Type B pancreatic cell (in vitro differentiated cells): ENCODE measurements at places on chromosomes 5 and 9. TPM values are rescaled to one million over a fixed set of nuclear protein-coding genes. Genes with fewer than 3 reads are reported as not detected.

- DNase-seq, result no peak
Observed at GRCh38 chr5:24365406-24365805, 279.4 kb downstream of the CDH10 start.

DNA sequence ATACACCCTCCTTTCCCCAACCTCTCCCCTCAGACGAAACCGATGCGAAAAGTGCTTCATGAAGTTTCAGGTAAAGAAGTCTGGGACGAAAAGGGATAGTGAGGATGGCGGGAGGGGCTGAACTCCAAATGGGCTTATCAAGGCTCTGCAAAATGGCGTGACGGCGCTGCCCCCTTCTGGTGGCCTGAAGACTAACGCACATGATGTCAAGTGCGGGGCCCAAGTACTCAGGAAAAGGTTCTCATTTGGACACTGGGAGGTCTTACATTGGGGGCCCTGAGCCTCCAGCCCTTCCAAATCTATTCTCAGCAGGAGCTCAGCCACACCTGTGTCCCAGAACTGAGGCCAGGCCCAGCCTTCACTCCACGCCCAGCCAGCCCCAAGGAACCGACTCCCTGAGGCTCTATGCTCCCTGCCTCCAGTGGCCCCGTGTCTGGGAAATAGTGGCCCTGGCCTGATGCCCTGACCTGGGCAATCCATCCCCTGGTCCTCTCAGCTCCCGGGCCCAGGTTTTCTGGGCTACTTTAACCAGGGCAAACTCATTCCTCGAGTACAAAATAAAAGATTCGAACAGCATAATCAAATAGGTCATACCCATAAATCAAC, 119.9 kb downstream of the KCNIP1 start:
- no peak for DNase-seq

- DNase-seq, result no peak
Observed at GRCh38 chr9:14030375-14031059, 283.4 kb downstream of the NFIB start.

GRCh38 chr5:57338068-57338867, 144.3 kb downstream of the ACTBL2 start:
- no peak for DNase-seq

GRCh38 chr9:91395106-91395552, 28.5 kb downstream of the NFIL3 start:
- no peak for DNase-seq

DNA sequence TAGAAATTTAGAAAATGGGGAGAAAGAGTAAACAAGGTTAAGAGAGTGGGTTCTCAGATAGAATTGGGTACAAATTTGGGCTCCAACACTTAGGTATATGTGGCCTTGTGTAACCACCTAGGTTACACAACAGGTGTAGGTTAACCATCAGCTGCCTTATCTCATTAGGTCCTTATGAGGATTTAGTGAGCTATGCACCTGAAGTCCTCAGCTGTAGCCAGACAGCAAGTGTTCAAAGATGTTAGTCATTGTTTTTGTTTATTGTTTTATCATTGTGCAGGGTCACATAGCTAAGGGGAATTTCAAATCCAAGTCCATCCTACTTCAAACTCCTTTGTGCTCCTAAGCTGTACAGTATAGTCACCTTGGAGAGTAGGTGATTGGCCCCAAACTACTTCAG, 970 bp upstream of the TRIM32 start:
- DNase-seq, result no peak

- no peak for DNase-seq
Observed at GRCh38 chr5:97096191-97096590, 46.2 kb downstream of the LIX1 start.

- DNase-seq, result no peak
Observed at GRCh38 chr9:106481013-106481609, 381.9 kb upstream of the ZNF462 start.

DNA sequence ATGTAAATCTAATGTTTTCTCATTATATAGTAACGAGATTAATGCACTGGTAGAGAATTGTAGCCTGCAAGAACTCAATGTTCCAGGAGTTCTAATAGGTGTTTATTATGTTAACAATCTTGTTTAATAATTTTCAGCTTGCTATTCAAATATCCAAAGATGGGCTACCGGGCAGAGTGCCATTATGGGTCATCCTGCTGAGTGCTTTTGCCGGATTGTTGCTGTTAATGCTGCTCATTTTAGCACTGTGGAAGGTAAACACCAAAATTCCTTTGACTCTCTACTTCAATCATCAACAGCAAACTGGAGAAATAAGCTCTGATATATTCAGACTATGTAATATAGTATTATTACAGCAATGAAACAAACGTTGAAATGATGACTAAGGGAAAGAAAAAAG, 41.9 kb upstream of the ITGA2 start:
- DNase-seq, result no peak

- DNase-seq, result no peak
Observed at GRCh38 chr5:135364421-135365262, 34.4 kb downstream of the MACROH2A1 start.

GRCh38 chr5:179509239-179509638, 41.1 kb upstream of the RUFY1 start:
- DNase-seq, result no peak

The CDKN2AIPNL gene
- 24.4 and 28.7 TPM in 2 replicates for total RNA-seq

The GZMA gene
- total RNA-seq, result not detected in 2 replicates

The ENTREP1 gene
- total RNA-seq, result 3.0 and 4.1 TPM in 2 replicates

The LHX2 gene
- 1.2 TPM in 1 of 2 replicates, not detected in the other for total RNA-seq

The RARS1 gene
- total RNA-seq, result 102 and 110 TPM in 2 replicates

The PTGES gene
- 29.1 and 67.1 TPM in 2 replicates for total RNA-seq

The SPAG8 gene
- 0.71 and 14.2 TPM in 2 replicates for total RNA-seq

The CCDC187 gene
- 0.69 and 0.70 TPM in 2 replicates for total RNA-seq

The ALG2 gene
- total RNA-seq, result 35.3 and 45.7 TPM in 2 replicates
